ENCODE measurements at places on chromosomes 7 and 10.

- no peak for DNase-seq
Measured at GRCh38 chr7:110590415-110590814, 500.5 kb upstream of the LRRN3 start.

GRCh38 chr7:46515844-46516590 lies 594.9 kb upstream of the IGFBP3 start:
- no peak for DNase-seq

DNA sequence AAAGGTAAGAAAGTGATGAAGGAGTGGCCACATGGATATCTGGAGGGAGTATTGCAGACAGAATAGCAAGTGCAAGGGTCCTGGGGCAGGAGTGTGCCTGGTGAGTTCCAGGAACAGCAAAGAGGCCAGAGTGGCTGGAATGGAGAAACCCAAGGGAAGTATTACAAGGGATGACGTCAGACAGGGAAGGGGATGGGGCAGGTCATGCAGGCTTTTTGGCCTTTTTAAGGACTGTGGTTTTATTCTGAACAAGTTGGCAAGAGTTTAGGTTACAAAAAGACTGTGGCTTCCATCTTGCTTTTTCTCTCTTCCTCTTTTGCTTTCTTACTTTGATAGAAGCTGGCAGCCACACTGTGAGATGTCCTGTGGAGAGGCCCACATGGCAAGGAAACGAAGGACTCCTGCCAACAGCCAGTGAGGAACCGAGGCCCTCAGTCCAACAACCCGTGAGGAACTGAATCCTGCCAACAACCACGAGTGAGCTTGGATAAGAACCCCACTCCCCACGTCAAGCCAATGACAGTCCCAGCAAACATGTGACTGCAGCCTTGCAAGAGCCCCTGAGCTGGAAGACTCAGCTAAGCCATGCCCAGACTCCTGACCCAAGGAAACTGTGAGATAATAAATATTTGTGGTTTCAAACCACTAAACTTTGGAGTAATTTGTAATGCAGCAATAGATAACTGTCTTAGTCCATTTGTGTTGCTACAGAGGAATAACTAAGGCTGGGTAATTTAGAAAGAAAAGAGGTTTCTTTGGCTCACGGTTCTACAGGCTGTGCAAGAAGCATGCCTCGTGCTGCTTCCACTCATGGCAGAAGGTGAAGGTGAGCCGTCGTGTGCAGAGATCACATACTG lies 19.8 kb upstream of the KDM7A start:
- DNase-seq: no peak

DNA sequence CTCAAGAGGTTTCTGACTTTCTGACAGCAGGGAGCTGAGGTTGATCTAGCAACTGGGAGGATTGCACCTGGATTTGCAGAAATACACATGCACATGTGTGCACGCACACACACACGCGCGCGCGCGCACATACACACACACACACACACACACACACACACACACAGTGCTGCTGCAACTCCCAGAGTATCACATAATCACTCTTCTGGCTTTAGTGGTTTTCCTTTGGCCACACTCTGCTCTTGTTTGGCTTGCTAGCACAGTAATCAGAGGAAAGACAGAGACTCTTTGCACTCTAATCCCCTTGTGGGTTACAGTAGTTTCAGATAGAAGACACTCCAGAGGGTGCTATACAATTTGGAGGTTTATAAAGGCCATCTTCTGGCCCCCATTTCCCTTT lies 705.0 kb downstream of the AUTS2 start:
- DNase-seq: no peak

- no peak for DNase-seq
Measured at GRCh38 chr10:2589196-2589595, 478.2 kb upstream of the PFKP start.

DNA sequence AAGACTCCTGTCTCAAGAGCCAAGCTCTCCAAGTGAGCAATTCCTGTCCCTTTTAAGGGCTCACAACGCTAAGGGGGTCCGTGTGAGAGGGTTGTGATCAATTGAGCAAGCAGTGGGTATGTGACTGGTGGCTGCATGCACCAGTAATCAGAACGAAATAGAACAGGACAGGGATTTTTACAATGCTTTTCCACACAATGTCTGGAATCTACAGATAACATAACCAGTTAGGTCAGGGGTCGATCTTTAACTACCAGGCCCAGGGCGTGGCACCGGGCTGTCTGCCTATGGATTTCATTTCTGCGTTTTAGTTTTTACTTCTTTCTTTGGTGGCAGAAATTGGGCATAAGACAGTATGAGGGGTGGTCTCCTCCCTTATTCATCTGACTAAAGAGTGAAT lies 54.9 kb upstream of the SP4 start:
- DNase-seq: no peak

GRCh38 chr10:51783941-51784340 lies 84.5 kb upstream of the CSTF2T start:
- DNase-seq: no peak

- DNase-seq: no peak
Measured at GRCh38 chr10:120833222-120833928, 17.8 kb upstream of the WDR11 start.

DNA sequence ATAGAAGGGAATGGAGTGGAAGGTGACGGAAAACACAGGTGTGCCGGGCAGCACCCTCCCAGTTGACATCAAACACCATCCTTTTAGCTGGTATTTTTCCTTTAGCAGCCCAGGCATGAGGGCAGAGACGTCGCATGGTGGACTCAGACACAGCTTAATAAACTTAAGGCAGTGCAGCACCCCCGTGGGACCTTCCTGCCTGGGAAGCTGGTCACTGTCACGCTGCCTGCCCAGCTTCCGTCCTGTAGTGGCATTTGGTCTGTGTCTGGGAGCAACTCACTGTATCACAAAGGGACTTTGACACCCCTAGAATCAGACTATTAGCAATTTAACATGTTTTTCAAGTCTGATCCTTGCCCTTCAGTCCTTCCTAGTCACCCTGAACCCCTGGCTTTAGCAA lies 35.8 kb downstream of the IL15RA start:
- no peak for DNase-seq

DNA sequence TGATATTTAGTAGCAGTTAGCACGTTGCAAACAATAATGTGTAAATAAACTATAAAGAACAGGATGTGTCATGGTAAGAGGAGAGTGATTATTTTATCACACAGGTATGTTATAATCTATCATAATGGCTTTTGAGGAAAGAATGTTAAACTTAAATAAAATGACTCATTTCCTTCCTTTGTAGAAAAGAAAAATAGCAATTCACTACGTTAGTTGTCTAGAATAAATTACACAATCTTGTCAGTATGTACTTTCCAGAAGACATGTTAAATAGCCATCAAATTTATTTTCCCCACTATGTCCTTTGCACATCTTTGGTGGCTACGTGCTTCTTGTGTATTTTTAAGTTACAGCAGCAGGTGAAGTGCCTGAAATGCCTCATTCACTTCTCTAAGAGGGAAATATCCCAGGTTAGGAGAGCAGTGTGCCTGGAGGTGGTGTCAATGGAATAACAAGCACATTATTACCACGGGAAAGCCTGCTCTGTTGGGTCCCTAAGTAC lies 133.8 kb downstream of the SEMA3A start:
- DNase-seq: no peak

DNA sequence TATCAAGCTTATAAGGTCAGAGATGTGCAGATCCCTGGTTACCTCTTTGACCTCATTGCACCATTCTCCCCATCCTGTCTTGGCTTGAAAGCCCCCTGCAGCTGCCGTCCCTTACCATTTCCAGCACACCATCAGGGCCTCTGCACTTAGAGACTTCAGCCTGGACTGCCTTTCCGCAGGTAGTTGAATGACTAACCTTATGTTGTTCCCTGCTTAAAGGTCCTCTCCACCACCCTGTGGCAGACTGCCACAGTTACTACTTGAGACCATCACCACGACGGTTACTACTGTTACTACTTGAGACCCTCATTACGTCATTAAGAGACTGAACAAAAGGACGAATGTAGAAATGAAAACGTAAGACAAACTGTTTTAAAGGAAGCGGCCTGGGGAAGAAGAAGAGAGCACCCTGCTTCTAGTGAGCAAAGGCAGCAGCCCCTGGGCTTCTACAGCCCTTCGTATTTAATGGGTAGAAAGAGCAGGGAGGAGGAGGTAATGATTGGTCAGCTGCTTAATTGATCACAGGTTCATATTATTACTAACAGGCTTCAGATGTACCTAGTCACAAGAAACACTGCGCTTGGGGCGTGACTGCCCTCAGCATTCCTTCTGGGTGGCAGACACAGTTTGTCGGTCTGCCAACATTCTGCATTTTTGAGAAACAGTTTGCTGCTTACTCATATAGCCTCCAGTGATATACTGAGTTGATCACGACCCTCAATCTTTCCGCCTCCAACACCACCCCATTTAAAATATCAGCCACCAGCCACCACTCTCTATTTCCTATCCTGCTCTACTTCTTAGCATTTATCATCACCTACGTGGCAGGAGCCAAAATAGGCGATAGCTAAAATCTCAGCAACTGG lies 74.1 kb upstream of the PARD3 start:
- no peak for DNase-seq

- no peak for DNase-seq
Measured at GRCh38 chr7:34430456-34430855, 227.6 kb upstream of the NPSR1 start.

- no peak for DNase-seq
Measured at GRCh38 chr7:33108554-33109004, 625 bp downstream of the RP9 start.

- no peak for DNase-seq
Measured at GRCh38 chr10:31708046-31708445, 220.6 kb downstream of the ARHGAP12 start.

- peak; percentile 15 for DNase-seq
Measured at GRCh38 chr10:71696628-71697326, 22.8 kb downstream of the C10orf105 start.

GRCh38 chr7:96548664-96549063 lies 161.0 kb downstream of the SEM1 start:
- DNase-seq: no peak

- DNase-seq: no peak
Measured at GRCh38 chr7:100215895-100216294, 3.9 kb upstream of the PVRIG start.

GRCh38 chr7:81684514-81685269 lies 85.2 kb downstream of the HGF start:
- DNase-seq: no peak

- no peak for DNase-seq
Measured at GRCh38 chr10:35501923-35502322, 103.2 kb upstream of the GJD4 start.

GRCh38 chr10:33566001-33566400 lies 231.5 kb upstream of the NRP1 start:
- DNase-seq: no peak

- peak; percentile 89 for DNase-seq
Measured at GRCh38 chr7:149714081-149714909, 59.1 kb downstream of the ZNF467 start.

- DNase-seq: no peak
Measured at GRCh38 chr7:157116762-157117161, 22.0 kb upstream of the UBE3C start.

DNA sequence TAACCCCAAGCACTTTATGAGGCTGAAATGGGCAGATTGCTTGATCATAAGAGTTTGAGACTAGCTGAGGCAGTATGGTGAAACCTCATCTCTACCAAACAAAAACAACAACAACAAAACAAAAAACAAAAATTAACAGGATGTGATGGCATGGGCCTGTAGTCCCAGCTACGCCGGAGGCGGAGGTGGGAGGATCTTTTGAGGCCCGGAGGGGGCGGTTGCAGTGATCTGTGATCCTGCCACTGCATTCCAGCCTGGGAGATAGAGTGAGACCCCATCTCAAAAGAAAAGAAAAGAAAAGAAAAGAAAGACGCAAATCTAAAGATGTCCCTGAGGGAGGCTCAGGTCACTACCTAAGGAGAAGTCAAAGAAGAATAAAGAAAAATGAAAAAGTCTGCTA lies 35.3 kb upstream of the AGR2 start:
- DNase-seq: no peak

GRCh38 chr7:116259156-116259870 lies 49.0 kb downstream of the TES start:
- DNase-seq: no peak

GRCh38 chr10:56874950-56875349 lies 513.9 kb upstream of the ZWINT start:
- DNase-seq: no peak

GRCh38 chr7:101617451-101618206 lies 11.5 kb downstream of the MYL10 start:
- DNase-seq: no peak

DNA sequence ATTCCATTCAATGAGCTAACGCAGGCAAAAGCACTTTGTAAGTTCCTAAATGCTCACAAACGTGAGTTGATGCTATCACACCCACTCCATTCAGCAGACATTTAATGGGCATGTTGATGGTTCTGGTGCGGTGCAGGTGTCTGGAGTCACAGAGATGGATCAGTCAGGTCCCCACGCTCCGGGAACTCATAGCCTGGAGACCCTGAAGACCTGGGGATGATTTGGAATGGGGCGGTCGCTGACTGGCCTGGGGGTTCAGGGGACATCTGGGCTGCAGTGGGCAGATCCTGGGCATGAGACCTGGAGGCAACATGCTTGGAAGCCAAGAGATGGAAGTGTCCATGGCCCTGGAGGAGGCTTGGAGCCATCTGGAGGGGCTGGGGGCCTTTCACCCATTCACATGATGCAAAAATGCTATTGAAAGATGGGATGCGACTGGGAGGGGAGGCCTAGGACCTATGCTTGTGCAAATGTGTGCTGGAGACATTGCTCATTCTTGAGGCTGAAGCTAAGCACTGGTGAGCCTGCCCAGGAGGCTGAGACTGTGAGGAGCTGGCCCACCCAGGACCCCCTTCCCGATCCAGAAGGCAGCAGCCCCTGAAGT lies 522.6 kb downstream of the GLRX3 start:
- no peak for DNase-seq

- no peak for DNase-seq
Measured at GRCh38 chr7:129067943-129068548, 13.1 kb upstream of the TNPO3 start.

DNA sequence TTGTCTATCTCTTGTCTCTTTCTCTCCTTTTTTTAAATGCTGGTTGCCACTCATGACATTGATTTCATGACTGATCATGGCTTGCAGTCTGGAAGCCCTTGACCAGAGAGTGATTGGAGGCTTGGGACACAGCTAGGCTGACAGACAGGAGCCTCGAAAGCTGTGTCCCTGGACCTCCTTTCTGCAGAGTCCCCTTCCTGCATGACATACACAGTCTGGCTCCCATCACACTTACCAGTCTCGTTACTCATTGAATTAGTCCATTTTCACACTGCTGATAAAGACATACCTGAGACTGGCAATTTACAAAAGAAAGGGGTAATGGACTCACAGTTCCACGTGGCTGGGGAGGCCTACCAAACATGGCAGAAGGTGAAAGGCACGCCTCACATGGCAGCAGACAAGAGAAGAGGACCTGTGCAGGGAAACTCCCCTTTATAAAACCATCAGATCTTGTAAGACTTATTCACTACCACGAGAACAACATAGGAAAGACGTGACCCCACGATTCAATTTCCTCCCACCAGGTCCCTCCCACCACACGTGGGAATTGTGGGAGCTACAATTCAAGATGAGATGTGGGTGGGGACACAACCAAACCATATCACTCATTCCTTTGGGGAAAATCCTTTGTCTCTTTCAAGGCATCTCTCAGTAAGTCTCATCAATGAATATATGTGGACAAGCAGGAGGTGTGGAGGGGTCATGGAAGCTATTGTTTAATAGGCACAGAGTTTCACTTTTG lies 102.3 kb downstream of the TBXAS1 start:
- no peak for DNase-seq

All from stimulated activated CD8-positive, alpha-beta memory T cell treated with anti-CD3 and anti-CD28 coated beads, Interleukin-4, amount 100 ng/mL, for 4 hours (primary cell).